Activated CD4-positive, alpha-beta T cell treated with anti-CD3 and anti-CD28 coated beads, Interleukin-2, amount 10 ng/mL, durations not matched to agents 24 days and 14 days (primary cell): ENCODE measurements at places on chromosomes 5 and 9. TPM values are rescaled to one million over a fixed set of nuclear protein-coding genes. Genes with fewer than 3 reads are reported as not detected.
A peak's percentile ranks its signal among the peaks of the same experiment; 100 is the strongest.

Gene PTGES
- 0.09 and 0.12 TPM in 2 replicates for total RNA-seq

Gene FAM163B
- not detected in 2 replicates for total RNA-seq

DNA sequence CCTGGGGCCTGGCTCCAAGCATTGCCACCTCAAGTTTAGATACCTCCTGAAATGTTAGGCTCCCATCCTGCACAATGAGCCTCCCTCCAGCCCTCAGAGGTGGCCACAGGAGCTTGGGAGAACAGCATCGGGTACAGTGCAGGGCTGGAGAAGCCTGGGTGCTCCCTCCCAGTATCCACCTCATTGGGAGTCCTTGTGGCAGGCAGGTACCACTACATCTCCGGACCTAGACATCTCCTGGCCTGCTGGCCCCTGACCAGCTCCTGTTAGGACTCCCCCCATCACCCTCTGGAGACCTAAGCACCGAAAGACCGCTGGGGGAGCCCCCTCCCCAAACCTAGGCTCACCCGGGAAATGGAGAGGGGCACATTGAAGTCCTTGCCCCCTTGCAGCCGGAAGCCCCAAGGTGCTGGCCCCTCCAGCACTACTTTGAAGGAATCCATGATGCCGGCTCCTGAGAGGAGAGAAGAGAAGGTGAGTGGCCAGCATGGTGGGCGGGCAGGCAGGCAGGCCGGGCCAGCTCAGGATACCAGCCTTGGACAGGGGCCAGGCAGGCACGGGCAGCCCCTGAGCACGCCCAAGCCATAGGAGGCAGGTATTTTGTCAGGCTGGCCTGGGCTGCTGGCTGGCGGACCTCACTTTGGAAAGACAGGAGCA, 1.2 kb downstream of the PDLIM7 start:
- DNase-seq, result no peak

Gene PAEP
- total RNA-seq, result not detected in 2 replicates

- no peak for DNase-seq
These were observed 153.6 kb downstream of the TSSK1B start for GRCh38 chr5:113281194-113281593.

DNA sequence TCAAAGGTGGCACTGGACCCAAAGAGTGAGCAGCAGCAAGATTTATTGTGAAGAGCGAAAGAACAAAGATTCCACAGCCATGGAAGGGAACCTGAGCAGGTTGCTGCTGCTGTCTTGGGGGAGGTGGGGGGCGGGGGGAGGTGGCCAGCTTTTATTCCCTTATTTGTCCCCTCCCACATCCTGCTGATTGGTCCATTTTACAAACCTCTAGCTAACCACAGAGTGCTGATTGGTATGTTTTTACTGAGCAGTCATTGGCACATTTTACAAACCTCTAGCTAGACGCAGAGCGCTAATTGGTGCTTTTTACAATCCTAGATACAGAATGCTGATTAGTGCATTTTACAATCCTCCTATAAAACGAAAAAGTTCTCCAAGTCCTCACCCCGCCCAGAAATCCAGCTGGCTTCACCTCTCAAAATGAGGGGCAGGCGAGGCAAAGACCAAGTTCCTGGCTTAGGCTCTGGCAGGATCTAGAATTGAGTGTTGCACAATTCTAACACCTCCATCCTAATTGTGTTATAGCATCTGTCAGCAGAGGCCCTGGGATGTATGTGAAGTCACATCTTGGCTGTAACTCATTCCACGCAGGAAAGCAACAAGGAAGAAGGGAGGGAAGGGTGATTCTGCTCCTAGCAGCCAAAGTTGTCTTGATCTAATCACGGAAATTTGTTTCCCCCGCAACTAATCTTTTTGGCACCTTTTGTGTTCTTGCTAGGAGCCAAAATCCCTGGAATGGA, 34.3 kb downstream of the ROR2 start:
- DNase-seq, result no peak

GRCh38 chr5:147805030-147805454, 22.5 kb upstream of the JAKMIP2 start:
- DNase-seq, result peak; percentile 63

Gene KIF24
- total RNA-seq, result 5.9 and 6.2 TPM in 2 replicates

DNA sequence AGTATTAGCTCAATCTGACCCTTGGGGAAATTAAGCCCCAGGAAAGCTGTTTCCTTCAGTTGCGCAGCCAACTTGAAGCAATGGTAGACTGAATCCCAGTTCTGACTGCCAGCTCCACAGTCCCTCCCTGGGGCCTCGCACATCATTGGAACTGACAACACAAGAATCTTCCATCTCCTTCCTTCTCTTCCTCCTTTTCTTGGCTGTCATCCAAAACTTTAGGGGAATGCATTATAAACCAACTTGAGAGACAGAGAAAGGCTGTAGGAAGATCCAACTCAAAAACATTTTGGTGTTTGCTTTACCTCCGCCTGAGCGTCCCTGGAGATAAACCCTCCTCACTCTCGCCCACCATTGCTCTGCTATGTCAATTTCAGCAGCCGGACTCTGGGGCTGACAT, 16.6 kb downstream of the KCNIP1 start:
- no peak for DNase-seq

GRCh38 chr9:2055203-2055658, 40.1 kb downstream of the SMARCA2 start:
- DNase-seq, result no peak

DNA sequence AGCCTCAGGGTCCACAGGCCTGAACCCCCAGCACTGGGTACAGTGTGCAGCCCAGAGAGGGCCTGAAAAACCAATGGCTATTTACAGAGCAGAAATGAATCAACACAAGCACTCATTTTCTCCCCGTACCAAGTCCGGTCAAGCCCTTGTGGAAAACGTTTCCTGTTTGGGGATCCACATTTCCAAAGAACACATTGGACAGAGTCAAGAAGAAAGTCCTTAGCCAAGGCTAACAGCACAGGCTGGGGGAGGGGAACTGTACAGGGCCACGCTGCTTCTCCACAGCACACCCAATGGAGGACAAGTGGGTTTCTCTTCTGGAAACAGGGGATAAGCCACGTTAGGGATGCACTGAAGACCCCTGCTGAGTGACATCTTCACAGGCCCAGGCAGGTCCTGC, 62.3 kb downstream of the NSUN2 start:
- DNase-seq, result no peak

DNA sequence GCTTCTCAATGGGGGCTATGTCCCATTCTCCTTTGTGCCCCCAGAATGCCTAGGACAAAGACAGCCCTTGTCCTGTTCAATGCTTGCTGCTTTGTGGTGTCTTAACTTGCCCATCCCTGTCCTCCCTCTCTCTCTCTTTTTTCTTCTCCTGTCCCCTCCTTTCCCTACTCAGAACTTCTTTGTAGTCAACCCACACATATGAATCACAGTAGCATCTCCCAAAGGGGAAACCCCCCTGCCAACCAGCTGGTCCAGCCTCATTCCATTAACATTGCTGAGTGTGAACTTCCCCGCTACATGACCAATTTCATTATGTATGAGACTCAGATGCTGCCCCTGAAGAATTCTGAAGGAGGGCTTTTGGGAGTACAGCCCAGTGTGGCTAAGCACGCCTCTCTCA, 408.3 kb downstream of the ENC1 start:
- DNase-seq, result no peak

DNA sequence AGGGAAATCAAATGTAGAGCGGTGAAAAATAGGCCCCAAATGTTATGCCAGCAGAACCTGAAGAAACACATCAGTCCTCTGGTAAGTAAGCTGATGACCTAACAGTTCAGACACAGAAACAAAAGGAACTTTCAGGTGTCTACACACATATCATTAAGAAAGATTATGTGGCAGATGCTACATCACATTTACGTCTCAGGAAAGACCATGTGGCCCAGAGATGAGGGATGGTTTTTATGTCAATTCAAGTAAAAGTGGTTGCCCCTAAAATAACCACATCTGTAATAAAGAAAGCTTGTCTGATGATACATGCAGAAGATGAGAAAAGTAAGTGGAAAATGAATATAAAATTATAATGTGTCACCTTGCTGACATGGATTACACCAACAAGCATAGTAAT, 31.4 kb downstream of the GNAQ start:
- DNase-seq, result no peak

- DNase-seq, result no peak
These were observed 12.2 kb upstream of the SLC44A1 start for GRCh38 chr9:105232207-105232606.

GRCh38 chr5:168575391-168576372, 3.5 kb downstream of the PANK3 start:
- DNase-seq, result no peak

Gene SETX
- 45.8 and 46.0 TPM in 2 replicates for total RNA-seq

DNA sequence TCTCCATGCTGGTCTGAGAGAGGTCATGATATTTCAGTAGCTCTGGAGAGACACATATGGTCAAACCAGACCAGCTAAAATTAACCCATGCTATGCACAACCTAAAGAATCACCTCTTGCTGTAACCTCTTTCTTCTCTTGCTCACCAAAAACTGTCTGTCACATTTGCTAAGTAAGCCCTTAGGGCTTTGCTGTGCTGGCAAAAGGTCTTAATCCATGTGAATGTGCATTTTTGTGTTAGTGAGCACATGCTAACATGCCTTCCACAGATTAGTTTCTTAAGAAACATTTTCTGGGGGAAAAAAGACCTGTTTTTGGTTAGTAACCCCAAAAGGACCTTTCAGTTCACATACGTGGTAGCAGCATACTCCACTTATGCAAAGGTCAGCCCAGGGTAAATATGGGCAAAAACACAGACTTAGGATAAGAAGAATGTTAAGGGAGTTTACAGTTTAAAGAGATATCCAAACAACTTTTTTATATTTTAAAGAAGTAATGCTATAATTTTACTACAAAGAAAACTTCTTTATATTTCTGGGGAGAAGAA, 124.2 kb upstream of the CCDC152 start:
- no peak for DNase-seq

Gene CCDC180
- 0.89 and 1.9 TPM in 2 replicates for total RNA-seq

Gene SYNPO
- not detected in 2 replicates for total RNA-seq

Gene C1QTNF3
- total RNA-seq, result 2.0 and 2.1 TPM in 2 replicates

DNA sequence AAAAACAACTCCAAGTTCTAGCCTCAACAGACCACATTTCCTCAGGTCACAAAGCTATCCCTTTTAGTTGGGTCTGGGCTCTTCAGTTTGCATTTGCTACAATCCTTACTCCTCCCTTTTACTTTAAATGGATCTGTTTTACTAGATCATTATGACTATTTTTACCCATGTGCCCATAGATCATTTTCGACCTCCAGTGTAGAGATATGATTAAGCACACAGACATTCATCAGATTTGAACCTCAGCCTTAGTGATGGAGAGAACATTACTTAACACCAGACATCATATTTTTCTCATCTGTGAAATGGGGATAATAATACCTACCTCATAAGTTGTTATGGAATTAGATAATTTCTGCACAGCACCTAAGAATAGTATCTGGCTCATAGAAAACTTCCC, 141.9 kb downstream of the NPR3 start:
- no peak for DNase-seq

DNA sequence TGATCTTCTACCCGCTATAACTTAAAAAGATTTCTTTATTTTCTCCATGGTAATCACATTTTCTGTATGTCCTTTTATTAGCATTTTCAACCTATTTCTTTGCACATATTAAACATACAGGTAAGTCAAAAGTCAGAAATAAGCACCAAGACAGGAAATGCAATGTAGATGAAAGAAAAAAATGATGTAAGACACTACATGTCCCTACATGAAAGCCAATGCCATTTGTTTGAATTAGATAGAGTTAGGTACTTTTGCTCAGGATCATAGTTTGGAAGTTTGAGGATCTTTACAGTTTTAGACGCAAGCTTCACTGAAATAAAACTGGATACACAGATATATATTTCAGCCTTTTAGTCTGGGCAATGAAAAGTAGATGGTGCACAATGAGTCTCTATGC, 453.1 kb upstream of the MEF2C start:
- DNase-seq, result no peak

Gene BSPRY
- 10.5 and 10.6 TPM in 2 replicates for total RNA-seq

Gene GRXCR2
- total RNA-seq, result not detected in 2 replicates

Gene CCDC187
- not detected in 2 replicates for total RNA-seq

GRCh38 chr9:88833946-88834345, 157.3 kb upstream of the S1PR3 start:
- DNase-seq, result no peak

Gene CCDC192
- not detected in 2 replicates for total RNA-seq

DNA sequence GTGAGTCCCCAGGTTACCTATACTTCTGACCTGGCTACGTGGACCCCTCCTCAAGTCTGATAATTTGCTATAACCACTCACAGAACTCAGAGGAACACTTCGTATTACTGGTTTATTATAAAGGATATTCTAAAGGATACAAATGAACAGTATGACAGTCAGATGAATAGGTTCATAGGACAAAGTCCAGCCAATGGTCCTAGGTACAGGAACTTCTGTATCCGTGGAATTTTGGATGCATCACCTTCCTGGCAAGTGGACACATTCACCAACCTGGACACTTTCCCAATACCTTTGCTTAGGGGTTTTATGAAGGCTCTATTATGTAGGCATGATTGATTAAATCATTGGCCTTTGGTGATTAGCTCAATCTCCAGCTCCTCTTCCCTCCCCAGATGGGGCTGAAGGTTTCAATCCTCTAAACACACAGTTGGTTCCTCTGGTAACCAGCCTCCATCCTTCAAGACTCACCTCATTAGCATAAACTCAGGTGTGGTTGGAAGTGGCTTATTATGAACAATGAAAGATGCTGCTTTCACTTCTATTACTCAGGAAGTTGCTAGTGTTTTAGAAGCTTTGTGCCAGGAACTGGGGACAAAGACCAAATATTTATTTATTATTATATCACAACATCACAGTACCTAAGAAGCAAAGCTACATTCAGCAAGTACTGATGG, 149.6 kb upstream of the ELL2 start:
- DNase-seq, result peak; percentile 61

GRCh38 chr5:68074633-68075032, 140.9 kb upstream of the PIK3R1 start:
- no peak for DNase-seq

DNA sequence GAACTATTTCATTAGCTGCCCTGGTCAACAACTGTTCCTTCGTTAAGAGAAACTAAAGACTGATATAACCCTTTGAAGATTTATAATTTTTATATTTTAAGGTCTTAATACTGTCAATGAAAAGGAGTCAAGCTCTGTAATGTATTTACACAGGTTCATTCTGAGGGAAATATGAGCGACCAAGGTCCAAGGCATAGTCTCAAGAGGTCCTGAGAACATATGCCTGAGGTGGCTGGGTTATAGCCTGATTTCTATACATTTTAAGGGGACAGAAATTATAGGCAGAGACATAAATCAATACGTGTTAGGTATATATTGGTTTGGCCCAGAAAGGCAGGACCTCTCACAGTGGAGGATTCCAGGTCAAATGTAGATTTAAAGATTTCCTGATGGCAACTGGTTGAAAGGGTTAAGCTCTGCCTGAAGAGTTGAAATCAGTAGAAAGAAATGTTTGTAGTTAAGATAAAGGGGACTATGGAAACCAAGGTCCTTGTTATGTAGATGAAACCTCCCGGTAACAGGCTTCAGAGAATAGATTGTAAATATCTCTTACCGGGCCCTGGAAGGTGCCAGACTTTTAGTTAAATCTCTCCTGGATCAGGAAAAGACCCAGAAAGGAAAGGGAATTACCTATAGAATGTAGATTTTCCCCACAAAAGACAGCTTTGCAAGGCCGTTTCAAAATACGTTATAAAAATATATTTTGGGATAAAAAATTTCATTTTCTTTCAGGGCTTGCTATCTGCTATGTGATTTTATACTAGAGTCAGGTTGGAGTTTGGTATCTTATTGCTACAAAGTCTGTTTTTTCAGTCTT, 107.3 kb upstream of the PRLR start:
- DNase-seq, result no peak
